SK-MEL-5 (cell line): ENCODE measurements at places on chromosomes 7 and 10.

- DNase-seq: no peak
Observed at GRCh38 chr7:32005577-32005976, 64.6 kb downstream of the PDE1C start.

GRCh38 chr7:49389871-49390479, 383.5 kb upstream of the VWC2 start:
- DNase-seq: no peak

DNA sequence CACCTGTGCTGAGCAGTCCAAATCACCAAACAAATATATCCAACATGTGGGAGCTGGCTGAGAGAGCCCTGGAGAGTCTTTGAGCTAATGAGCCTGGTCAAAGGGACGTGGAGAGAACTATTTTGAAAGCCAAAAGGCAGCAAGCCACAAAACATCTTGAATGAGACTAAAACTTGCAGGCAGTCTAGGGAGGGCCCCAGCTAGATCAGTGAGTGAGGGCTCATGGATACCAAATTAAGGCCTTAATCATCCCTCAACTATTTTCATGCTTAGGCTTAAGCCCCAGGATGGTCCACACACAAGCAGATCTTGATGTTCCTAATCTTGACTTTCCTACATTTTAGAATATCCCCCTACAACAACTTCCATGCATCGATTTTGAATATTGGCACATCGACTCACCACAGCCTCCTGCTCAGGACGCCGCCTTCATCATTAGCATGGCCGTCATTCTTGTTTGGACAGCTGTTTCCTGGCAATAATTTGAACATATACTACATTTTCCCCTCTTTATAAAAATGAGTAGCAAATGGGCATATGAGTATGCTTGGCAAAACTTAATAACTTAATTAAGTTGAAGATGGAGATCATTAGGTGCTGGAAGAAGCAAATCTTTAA, 86.9 kb upstream of the ADAM12 start:
- no peak for DNase-seq

DNA sequence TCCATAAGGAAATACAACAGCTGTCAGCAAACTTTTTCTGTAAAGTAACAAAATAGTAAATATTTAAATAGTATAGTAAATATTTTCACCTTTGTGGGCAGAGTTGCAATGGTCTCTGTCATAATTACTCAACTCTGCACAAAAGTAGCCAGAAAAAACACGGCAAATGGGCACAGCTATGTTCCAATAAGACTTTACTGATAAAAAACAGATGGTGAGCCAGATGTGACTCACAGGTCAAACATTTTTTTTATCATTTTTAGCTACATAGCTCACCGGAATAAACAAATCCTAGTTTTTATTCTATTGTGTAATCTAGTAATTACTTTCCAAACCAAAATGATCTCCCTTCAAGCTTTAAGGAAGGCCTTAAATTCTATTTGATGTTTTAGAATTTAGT, 55.3 kb downstream of the NCAPG2 start:
- DNase-seq: no peak

DNA sequence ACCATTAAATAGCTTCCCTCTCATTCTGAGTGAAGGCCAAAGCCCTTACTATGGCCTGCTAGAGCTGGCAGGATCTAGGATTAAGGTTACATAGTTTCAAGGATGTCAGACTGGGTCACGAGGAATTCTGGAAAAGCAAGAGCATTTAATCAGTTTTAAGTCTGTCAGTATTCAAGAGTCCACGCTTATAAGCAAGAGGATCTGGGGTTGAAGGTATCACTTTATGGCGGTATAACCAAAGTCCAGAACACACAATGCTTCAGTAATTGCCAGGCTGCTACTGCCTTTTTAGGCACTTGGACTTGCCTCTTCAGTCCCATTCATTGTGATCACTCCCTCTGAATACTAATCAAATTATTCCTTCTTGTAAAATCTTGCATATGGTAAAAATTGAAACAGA, 101.0 kb downstream of the HBP1 start:
- DNase-seq: no peak

GRCh38 chr7:107441581-107442422, 28.1 kb upstream of the GPR22 start:
- no peak for DNase-seq

DNA sequence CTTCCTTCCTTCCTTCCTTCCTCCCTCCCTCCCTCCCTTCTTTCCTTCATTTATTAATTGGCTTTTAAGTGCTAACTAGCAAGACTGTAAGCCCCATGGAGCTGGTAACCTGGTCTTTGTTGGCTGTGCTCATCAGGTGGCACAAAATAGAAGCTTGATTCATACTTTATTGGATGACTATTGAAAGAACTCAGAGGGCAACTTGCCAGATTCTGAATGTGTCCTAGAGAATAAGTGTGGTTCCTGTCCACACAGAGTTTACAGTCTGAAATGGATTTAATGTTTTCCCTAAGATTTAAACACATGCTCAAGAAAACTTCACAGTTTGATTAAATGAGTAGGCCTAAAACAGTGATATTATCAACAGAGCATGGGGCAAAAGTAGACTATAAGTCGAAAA, 3.1 kb upstream of the CACNB2 start:
- no peak for DNase-seq

DNA sequence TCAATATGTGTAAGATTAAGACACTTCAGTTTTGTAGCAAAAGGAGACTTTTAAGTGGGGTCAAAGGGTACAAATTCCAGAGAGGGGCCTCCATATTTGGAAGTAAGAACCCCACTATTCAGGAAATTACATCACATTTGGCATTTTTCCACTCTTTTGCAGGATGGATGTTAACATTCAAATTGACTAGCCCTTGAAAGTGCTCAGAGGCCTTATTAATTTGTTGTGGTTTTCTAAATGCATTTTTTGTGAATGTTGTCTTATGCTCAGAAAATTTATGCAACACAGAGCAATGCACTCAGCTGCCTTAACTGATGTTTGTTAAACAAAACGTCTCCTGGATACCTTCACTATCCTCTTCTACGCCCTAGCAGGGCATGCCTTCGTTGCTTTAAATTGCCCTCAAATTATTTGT, 50.9 kb upstream of the PDLIM1 start:
- no peak for DNase-seq

DNA sequence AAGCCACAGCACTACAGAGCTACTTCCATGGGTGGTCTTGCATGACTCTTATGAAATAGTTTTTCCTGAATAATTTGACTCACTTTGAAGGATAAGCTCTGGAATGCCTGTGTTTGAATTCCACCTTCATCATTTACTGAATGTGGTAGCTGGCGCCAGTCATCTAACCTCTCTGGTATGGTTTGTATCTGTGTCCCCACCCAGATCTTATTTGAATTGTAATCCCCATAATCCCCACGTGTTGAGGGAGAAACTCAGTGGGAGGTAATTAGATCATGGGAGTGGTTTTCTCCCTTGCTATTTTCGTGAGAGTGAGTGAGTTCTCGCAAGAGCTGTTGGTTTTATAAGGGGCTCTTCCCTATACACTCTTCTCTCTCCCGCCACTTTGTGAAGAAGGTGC, 11.2 kb upstream of the SLC13A1 start:
- DNase-seq: no peak

GRCh38 chr10:87861566-87861952, 1.8 kb downstream of the KLLN start:
- no peak for DNase-seq

GRCh38 chr7:26052706-26053105, 99.3 kb upstream of the NFE2L3 start:
- no peak for DNase-seq

GRCh38 chr7:2156756-2157472, 75.8 kb downstream of the MAD1L1 start:
- DNase-seq: no peak

GRCh38 chr10:101671453-101671852, 23.5 kb downstream of the FBXW4 start:
- DNase-seq: no peak

DNA sequence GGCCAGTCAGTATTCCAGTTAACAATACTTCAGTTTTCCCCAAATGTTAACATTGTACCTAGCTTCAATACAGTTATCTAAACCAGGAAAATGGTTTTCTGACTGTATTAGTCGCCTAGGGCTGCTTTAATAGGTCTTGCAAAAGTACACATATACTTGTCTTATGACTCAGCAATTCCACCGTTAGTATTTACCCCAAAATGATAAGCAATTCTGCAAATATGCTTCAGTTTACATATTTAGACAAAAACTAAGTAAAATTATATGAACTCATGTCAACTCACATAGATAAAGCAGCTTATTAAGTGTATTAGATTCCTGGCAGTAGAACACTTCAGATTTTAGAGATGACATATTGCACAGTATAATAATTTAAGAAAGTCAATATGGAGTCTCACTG, 363.3 kb downstream of the ARL4A start:
- no peak for DNase-seq

DNA sequence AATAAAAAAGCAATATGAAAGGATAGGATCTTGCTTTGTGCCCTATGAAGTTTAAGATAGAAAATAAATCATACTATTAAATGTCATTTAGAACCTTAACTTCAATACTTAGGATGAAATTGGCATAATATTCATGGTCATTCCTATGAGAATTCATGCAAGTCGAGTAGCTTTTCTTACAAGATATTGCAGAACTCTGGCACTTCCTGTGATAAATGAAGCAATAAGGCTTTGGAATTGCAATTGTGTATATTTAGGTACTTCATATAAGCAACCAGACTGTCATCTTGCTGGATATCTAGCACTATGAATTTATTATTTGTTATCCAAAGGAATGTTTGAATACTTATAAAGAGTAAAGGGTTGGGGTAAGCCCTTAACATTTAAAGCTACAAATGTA, 116.5 kb downstream of the ZNF438 start:
- no peak for DNase-seq

GRCh38 chr10:102418622-102419268, at the start of gene PSD:
TSS of gene PSD (minus strand) at chr10:102418785. CDS start at chr10:102417038, 1,747 bp downstream.
- DNase-seq: no peak

- no peak for DNase-seq
Observed at GRCh38 chr7:36614959-36615358, 109.3 kb downstream of the AOAH start.

- DNase-seq: no peak
Observed at GRCh38 chr10:88989824-88990383, 694 bp upstream of the FAS start.

- peak; percentile 47 for DNase-seq
Observed at GRCh38 chr7:151168003-151168786, 701 bp upstream of the GBX1 start.

DNA sequence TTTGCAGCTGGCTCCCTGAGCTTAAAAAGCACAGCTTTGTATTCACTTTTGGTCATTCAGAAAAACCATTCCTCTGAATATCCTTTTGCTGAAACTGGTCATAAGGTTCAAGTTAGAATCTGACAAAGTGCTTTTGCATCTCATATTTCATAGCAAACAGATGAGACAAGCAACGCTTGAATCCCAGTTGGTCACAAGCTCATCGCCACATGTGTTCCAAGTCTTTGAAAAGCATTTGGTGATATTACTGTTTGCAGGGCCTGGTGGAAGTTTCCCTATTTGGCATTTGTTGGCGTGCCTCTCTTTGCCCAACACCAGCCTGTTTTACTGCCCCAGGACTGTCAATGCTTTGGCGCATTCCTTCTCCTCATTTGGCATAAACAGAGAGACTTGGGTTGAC, 10.3 kb downstream of the TACC2 start:
- no peak for DNase-seq

- no peak for DNase-seq
Observed at GRCh38 chr7:3043544-3044371, at the start of gene CARD11. TSS of gene CARD11 (minus strand) at chr7:3043867. CDS start at chr7:2958506, 85,361 bp downstream.

GRCh38 chr7:98528079-98528478, 89.0 kb upstream of the NPTX2 start:
- DNase-seq: no peak

DNA sequence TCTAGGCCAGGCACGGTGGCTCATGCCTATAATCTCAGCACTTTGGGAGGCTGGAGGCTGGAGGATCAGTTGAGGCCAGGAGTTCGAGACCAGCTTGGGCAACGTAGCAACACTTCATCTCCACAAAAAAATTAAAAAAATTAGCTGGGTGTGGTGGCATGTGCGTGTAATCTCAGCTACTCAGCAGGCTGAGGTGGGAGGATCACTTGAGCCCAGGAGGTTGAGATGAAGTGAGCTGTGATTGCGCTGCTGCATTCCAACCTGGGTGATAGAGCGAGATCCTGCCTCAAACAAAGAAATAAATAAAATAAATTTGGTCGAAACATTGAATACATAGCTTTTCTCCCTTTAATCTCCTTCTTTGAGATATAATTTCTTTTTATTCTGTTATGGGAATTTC, 80.6 kb upstream of the ITGB1 start:
- DNase-seq: no peak

DNA sequence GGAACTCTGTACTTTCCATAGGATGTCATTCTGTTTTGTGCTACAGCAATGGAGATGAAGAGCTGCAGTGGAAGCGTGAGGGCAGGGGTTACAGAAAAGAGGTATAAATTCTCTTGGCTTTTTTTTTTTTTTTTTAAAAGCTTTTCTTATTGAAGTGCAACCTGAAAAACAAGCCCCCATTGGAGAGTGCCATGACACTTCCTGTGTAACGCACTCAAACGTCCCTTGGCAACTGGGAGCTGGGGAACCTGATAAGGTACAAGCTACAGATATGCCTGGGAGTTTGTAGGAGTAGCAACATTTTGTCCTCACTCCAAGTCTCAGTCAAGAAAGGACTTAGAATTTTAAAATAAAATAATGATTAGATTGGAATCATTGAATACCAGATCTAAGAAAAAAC, 512.1 kb downstream of the RPS24 start:
- no peak for DNase-seq

- no peak for DNase-seq
Observed at GRCh38 chr10:71694567-71694968, 25.0 kb downstream of the C10orf105 start.

- no peak for DNase-seq
Observed at GRCh38 chr10:43141421-43141820, 3.2 kb downstream of the CSGALNACT2 start.

- DNase-seq: no peak
Observed at GRCh38 chr7:142785841-142786250, 15.1 kb downstream of the PRSS2 start.

DNA sequence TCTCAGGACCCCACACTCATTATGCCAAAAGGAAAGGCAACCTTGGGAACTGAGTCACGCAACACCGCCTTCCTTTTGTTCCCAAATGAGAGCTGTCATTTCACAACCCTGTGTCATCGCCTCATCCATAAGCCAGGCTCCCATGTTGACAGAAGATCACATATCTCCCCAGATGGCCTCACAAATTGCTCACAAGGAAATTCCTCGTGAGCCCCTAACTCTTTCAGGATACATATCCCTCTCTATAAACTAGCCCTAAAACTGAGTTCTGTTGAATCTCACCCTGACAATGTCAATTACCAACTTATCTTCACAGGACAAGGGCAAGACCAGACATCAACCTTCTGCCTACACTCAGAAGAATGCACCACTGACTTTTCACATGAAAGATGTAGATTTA, 22.6 kb downstream of the CCDC3 start:
- DNase-seq: no peak

DNA sequence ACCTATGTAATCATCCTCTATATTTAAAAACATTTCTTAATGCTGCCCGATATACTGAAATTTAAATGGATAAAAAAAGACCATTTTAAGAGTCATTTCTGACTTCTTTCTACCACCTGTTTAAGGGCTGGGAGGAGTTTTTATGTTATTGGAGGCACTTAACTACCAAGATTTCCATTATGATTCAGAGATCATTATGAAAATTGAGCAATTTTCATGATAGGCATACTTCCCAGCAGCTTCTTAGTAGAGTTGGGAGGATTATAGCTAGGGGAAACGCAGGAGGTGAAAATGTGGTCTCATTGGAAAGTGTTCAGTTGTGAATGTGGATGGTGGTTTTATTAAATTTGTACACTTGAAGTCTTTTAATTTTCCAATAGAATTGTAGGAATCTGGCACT, 28.4 kb upstream of the FAM204A start:
- DNase-seq: no peak

GRCh38 chr10:131248376-131249165, 63.0 kb downstream of the TCERG1L start:
- DNase-seq: no peak
